ENCODE measurements at places on chromosomes 7 and 10.
A peak's percentile ranks its signal among the peaks of the same experiment; 100 is the strongest.

GRCh38 chr7:134766779-134767519 is 12.5 kb upstream of the CALD1 start:
- no peak for DNase-seq

DNA sequence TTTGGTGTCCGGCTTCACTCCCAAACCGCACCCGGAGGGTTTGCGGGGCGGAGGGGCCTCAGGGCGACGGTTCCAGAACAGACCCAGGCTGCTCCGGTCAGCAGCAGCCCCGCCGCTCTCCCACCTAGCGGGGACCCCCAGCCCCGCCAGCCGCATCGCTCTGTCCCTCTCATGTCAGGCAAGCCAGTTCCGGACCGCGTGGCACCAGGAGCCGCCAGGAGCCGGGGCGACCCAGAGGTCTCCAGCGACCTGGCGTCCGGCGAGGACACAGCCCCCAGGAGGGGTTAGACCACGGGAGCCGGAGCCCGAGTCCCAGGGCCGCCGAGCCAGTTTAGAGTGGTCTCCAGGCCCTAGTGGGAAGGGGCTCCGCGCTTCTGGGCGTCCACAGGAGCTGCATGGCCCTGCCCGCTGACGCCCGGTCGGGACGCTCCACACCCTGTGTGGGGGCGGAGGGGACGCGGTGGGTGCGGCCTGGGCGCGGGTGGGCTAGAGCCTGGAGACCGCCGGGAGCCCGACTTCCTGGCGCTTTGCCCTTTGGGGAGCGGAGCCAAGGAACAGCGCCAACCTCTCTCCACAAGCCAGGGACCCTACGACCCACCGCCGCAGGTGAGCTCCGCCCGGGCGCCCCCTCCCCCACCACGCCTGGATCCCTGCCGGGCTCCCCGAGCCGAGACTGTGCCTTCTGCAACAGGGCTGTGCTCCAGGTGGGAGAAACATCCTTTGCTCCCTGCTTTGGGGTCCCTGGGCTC is 43.4 kb downstream of the ZNF117 start:
- peak; percentile 43 for DNase-seq

- no peak for DNase-seq
Observed at GRCh38 chr10:4294996-4295792, 510.2 kb upstream of the KLF6 start.

DNA sequence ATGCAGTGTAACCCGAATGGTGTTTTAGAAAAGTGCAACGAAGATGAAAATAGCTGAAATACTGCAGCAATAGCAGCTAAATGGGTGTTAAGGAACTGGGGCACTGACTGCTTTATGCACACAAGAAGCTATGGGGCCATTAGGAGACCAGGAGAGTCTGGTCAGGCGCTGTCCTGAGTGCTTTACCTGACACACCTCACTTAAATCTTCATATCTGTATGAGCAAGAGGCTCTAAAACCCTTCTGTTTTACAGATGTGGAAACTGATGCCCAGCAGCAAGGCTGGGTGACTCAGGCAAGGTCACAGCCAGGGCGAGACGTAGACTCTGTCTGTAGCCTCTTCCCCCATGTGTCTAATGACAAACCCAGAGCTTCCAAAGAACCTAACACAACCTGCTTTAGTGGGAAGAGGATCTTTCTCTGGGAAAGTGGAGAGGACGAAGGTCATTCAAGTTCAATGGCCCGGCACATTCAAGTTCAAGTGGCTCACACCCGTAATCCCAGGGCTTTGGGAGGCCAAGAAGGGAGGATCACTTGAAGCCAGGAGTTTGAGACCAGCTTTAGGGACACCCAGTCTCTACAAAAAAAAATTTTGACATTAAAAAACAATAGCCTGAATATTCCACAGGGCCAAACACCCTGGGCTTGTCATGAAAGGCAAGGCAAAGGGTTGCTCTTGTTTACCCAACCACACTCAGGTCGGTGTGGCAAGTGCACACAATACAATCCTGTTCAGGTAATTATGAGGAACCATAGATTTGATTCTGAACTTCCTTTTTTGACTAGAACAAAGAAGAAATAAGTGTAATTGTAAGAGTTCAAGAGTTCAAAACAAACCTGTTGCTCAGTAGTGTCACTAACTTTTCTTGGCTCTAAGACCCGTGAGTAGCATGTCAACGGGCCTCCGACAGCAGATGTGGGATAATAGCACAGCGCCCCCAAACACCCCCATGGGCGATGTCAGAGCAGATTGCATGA is 53.7 kb upstream of the KLF6 start:
- no peak for DNase-seq

DNA sequence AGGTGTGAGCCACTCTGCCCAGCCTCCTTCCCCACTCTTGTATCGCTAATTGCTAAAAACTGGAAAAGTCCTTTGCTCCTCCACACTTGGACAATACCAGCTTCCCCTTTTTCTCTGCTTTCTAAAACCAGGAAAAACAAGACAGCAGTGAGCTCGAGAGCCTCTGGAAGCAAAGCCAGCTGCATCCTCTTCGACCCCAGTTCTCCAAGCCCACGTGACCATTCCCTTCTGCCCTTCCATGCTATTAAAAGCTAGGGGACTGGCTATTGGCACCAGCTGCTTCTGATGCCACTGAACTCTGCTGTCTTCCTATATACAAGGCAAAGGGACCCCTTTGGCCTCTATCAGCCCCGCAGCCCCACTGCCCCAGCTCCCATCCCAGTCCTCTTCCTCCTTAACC is 92.2 kb downstream of the SPDYE5 start:
- no peak for DNase-seq

DNA sequence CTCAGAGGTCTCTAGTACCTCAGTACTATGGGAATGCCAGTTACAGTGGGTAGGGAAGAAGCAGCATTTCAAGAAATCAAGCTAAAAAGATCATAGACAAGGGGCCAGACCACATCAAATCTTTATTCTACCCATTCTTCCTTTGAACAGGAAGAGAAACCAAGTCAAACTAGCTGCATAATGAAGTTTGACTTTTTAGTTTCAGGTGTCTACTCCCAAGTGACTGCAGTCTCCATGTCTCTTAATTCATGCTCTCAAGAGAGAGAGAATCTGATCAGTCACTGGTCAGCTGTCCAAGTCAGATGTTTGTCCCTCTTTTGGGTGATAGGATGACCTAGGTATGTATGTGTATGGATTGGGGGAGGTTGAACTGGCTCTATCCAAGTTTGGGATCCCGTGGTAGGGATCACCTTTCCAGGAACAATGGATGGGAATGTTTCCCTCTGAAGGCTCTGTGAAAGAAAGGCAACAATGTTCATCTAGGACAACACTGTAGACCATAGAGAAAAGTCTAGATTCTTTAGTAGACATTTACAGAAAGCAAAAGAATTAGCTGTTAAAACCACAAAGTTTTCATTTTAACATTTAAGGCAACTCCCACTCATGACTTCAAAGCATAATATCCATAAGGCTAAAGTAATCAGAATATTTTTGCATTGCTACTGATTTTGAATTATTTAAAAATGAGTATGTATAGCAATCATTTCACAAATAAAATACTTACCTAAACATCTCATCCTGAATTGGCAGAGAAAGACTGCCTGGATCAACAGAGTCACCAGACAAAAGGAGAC is 30.1 kb upstream of the PRTFDC1 start:
- DNase-seq = no peak

GRCh38 chr7:131056007-131056406 is 271.7 kb upstream of the MKLN1 start:
- no peak for DNase-seq

DNA sequence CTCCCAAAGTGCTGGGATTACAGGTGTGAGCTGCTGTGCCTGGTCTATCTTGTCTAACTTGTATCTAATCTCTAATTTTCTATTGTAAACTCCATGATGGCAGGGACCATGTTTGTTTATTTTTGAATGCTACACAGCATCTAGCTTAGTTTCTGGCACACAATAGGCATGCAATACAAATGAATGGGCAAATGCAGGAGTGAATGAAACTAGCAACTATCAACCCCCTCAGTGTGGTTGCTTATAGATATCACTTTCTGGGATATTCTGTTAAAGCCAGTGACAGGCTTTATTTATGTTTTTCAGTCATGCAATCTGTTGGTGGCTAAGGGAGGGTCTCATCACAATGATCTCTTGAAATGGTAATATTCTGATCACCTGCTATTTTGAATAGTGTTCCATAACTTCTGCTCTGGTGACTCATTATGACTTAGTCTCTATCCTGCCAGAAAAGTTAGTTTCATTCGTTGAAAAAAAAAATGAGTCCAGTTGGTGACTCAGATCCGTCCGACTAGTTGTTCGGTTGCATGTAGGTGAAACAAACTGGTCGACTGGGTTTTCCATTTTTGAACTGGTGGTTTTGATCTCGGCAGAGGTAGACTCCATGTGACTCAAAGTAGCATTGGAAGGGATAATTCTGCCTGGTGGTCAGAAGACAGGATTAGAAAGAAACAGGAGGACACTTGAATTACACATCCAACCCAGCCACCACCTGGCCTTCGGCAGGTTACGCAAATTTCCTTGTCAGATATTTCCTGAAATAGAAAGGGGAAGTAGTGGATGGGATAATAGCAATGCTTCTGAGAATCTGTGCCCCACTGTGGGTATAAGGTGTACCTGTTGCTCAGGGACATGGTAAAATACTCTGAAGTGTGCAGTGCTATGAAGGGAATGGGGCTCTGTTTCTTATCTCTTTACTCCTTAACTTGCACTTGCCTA is 76.8 kb downstream of the GATA3 start:
- peak; percentile 20 for DNase-seq

GRCh38 chr10:63720072-63720537 is 198.9 kb downstream of the REEP3 start:
- DNase-seq = peak; percentile 75

DNA sequence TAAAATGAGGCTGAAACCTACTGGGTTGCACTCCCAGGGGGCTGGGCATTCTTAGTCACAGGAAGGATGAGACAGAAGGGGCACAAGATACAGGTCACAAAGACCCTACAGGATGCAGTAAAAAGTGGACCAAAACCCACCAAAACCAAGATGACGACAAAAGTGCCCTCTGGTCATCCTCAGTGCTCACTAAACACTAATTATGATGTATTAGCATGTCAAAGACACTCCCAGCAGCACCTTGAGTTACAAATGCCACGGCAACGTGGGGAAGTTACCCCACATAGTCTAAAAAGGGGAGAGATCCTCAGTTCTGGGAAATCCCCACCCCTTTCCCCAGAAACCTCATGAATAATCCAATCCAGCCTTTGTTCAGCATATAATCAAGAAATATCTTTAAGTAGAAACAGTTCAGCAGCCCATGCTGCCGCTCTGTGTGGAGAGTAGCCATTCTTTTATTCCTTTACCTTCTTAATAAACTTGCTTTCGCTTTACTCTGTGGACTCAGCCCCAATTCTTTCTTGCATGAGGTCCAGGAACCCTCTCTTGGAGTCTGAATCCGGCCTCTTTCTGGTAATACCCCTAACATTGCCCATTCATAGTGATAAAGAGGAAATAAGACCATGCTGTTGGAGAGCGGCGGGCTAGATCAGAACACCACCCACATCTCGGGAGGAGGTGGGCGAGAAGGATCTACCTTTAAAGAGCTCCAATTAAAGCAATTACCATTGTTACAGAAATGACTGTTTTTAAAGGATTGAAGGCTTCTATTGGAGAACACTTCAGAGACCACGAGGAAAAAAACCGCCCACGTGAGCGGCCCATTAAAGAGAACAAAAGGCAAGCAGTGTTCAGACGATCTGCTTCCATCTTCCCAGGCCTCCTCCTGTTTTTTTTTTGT is 170.9 kb downstream of the USP6NL start:
- peak; percentile 56 for DNase-seq

GRCh38 chr7:537911-538634 is 18.4 kb upstream of the PDGFA start:
- DNase-seq = no peak

DNA sequence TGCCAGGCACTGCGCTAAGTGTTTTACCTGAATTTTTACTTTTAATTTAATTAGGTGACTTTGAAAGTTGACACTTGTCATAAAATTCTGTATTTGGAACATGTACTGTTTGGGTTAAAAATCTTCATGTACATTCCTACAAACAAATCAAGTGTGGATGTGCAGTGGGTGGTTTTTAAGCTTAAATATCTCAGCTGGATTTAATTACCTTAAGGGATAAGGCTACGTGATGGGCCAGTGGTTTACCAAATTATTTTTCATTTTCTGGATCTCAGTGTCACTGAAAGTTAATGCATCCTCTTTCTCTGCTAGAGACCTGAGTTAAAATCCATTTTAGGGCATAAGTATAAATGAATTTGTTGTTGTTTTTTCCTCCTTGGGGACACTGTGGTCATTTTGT is 51.1 kb downstream of the EXOC4 start:
- DNase-seq = no peak

DNA sequence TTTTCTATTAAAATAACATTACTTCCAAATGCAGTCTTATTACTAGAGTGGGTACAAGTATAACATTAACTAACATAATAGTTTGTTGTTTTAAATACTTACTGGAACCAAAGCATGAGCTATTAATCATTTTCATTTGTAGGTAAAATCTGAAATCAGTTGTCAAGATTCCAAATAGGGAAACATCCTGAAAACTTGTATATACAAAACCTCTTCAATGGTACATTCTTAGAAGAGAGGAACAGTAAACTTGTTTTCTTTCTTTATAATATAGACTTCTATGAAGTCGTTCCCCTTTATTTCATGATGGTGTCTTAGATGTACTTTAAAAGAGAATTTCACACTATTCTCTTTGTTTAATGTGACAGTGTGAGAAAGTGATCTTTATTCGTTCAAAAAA is 85.9 kb downstream of the VTI1A start:
- no peak for DNase-seq

DNA sequence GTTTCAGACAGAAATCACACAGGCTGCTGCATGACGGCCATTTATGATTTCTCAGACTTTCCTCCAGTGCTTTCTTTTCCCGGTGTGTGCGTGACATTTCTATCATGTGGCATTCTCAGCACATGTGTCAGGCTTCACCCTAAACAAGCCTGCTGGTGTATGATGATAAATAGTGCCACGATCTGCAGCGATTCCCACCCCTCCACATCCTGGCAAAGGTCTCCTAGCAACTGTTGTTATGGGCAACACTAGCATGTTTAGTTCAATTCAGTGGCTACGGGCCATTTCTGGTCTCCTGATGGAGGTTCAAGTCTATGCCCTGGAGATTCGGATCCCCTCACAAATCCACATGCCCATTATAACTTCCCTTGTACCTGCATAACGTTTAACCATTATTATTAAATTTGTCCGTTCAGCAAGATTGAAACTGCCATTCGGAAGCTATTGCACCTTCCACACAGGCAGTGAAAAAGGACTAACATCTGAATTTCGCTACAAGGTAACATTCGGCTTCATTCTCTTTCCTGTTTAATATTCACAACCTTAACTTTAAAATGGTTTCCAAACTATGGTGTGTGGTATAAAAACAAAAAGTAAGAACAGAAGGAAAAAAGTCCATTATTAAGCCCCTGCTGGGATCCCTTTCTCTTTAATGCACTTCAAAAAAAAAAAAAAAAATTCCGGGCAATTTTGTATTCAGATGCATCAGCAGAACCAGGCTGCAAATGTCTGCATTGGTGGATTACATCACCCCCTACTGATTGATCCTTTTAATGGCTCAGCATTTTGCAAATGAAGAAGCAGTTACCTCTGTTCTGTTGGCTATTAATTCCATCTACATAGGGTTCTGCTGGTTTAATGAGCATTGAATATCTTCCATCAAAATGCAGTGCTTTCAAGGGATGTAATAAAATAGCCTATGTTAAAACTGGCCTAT is 90.2 kb downstream of the FRMD4A start:
- no peak for DNase-seq

GRCh38 chr10:126598009-126598408 is 72.5 kb downstream of the C10orf90 start:
- DNase-seq = peak; percentile 73
